Mesenchymal stem cell (in vitro differentiated cells and primary cell): ENCODE measurements at places on chromosomes 11 and 22.

DNA sequence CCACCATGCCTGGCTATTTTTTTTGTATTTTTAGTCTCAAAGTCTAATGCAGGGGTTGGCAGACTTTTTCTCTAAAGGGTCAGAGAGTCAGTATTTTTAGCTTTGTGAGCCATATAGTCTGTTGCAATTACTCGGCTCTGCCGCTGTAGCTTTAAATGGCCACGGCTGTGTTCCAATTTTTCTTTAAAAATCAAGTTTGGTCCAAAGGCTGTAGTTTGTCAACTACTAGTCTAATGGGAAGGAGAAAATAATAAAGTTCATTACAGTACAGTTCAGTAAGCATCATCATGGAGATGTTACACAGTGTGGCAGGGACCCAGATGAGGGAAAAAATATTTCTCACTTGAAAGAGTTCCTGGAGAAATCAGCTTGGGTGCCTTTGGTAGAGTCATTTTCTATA lies 107.6 kb downstream of the CSNK2A3 start:
- no peak for DNase-seq

DNA sequence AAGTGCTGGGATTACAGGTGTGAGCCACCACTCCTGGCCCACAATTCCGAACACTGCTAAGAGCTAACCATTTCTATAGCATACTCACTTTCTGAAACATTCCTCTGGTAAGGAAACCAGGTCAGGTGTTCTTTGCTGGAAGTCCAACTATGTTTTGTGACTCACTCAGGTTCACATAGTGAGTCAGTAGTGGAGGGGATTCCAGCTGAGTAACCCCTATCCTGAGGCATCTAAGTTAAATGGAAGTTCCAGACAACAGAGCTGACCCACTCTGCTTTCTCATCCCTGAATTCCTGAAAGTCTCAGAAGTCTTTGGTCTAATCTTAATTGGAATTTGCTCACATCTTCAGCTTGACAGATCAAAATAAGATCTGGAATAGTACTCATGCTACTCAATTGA lies 3.0 kb upstream of the CHRNA10 start:
- peak; percentile 28 for DNase-seq

GRCh38 chr22:24002272-24002671 lies 3.0 kb downstream of the GSTT4 start:
- no peak for DNase-seq

DNA sequence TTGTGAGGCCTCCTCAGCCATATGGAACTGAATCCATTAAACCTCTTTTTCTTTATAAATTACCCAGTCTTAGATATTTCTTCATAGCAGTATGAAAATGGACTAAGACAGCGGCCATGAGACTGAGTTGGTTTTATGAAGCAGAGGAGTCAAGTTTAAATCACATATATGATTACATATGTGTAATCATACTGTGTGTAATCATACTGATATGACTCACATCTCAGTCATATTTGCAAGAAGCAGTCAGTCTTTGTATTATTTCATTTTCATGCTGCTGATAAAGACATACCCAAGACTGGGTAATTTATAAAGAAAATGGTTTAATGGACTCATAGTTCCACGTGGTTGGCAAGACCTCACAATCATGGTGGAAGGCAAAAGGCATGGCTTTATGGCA lies 89.8 kb downstream of the SYT9 start:
- no peak for DNase-seq

- DNase-seq, result no peak
Measured at GRCh38 chr11:128261011-128261421, 326.3 kb downstream of the ETS1 start.

DNA sequence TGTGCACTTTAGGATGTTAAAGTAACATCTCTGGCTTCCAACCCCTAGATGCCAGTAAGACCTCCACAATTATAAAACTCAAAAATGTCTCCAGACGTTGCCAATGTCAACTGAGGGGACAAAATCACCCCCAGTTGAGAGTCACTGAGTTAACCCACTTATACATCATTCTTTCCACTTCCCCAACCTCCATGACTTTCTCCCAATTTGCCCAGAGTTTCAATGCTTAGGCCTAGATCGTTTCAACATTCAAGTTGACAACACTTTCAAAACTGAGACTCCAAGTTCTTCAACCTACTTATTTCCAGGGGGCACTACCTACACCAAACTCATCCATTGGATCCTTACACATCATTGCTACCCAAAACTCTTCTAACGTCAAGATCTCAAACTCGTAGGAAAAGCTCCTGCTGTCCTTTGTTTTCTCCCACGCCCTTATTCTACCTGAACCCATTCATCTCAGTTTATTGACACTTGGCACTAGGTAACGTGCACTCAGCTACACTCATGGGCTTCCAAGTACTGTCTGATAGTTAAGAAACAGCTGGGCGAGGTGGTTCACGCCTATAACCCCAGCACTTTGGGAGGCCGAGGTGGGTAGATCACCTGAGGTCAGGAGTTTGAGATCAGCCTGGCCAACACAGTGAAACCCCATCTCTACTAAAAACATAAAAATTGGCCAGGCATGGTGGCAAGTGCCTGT lies 24.5 kb downstream of the RBFOX2 start:
- DNase-seq, result no peak

DNA sequence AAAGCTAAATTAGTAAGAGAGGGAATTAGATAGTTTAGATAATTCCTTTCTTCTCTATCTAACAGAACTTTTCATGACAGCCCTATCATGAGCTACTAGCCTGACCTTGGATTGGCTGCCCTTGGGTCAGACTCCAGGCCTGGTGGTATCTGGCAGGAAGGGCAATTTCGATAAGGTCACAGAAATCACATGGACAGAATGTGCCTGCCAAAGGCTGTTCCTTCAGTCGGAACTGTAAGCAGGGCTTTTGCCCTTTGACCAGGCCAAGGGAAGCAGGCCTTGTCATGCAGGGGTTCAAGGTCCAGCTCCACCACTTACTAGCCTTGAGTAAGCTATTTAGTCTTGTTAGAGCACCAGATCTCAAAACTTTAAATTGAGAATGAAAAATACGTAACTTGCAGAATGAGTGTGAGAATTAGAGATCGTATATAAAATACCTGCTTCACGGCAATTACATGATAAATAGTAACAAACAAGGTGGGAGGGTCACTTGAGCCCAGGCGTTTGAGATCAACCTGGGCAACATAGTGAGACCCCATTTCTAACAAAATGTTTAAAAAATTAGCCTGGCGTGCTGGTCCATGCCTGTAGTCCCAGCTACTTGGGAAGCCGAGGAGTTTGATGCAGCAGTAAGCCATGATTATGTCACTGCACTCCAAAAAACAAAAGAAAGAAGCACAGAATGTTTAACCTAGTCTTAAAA lies 60.8 kb upstream of the SC5D start:
- no peak for DNase-seq

DNA sequence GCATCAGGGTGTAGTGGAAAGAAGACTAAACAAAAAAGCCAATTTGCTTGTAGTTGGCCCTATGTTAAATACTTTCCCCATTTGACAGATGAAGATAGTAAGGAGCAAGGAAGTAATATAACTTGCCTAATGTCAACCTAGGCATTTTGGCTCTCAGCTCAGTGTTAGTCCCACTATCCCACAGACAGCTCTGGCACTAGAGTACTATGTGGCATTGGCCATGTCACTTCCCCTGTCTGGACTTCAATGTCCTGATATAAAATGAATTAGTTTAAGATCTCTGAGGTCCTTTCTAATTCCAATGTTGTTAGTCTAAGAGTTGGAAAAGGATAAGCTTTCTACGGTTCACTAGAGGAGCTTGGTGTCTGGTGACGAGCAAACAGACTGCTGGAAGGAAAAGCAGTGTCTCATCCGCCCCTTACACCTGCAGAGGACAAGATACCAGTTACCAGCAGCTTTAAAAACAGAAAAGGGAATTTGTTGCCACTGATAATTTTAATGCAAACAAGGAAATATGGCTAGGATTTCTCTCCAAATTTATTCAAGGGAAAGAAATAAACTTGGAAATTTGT lies 92.5 kb downstream of the RELT start:
- no peak for DNase-seq

GRCh38 chr11:69646493-69647389 lies 5.8 kb downstream of the CCND1 start:
- no peak for DNase-seq

DNA sequence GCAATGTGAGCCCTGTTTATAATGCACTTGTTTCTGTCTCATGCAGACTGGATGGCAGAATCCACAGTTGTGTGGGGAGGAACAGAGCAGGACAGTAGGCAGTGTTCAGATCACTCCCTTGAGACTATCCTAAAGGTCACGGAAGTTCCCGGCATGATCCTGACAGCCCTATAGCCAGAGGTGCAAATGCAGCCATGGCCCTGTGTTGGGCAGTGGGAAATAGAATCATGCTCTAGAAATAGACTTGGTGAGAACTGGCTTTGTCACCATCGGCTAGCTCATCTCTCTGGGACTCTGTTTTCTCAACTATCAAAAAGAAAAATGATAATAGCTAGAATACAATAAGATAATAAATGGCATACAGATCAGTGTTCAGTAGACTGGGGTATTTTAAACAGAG lies 123.2 kb downstream of the FEZ1 start:
- no peak for DNase-seq

DNA sequence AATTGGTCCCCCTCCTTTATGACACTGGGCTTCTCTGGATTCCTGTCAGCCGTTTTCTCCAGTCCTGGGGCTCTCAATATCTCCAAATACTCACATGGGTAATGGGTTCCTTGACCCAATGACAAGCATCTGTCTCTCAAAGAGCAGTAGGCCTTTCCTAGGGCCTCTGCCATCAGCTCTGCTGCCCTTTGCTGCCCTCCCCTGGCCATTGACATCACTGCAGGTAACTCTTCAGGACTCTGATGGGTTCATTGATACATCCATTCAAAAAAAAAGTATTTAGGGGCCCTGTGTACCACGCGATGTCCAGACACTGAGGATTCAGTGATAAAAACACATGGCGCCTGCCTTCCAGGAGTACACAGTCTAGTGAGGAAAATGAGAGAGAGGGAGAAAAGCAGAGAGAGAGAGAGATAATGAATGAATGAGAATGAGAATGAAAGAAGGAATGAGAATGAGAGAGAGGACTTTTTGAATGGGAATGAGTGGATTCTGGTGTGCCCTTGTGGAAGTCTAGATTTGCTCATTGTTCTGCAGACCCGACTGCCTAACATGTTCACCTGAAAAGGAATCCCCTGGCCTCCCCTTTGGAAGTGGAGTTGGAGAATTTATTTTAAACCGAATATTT lies 42.6 kb upstream of the OLFML1 start:
- peak; percentile 48 for DNase-seq

DNA sequence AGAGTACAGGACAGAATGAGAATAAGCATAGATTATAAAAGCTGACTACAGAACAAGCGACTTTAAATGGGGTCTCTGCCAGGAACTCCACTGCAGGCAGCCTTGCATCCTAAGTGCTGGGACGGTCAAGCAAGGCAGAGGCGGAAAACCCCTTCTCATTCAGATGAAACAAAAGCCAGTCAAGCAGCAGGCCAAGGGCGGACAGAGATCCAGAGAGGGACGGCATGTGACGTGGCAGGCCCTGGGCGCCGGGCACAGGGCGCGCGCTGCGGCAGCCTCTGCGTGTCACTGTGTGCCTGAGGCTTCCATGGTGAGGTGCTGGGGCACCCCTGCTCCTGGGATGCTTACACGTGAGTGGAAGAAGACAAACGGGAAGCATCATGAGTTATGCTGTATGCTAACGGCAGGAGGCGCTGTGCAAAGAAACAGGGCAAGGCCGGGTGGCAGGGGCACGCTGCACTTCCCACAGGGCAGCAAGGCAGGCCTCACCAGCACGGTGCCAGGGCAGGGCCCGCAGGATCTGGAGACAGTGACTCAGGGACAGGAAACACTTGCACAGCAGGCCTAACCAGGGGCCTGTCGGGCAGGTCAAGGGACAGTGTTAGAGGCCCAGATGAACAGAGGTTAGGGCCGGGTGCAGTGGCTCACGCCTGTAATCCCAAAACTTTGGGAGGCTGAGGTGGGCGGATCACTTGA lies 6.2 kb downstream of the TOLLIP start:
- no peak for DNase-seq

DNA sequence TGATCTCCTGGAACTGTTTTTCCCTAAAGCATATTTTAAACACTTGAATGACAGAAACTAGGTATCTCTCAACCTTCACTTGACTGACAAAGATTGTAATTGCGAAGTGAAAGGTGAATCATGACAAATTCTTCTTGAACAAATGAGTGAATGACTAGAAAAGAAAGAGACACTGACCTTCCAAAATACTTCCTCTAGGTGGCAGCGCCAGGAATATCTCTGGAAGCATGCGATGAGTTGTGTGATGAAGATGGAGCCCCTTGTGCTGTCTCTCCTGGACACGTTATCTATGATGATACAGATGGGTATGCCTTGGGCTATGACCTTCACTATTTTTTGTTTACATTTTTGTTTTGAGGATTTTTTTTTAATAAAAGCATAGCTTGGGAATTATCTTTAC lies 7.0 kb upstream of the CASP12 start:
- DNase-seq, result no peak

DNA sequence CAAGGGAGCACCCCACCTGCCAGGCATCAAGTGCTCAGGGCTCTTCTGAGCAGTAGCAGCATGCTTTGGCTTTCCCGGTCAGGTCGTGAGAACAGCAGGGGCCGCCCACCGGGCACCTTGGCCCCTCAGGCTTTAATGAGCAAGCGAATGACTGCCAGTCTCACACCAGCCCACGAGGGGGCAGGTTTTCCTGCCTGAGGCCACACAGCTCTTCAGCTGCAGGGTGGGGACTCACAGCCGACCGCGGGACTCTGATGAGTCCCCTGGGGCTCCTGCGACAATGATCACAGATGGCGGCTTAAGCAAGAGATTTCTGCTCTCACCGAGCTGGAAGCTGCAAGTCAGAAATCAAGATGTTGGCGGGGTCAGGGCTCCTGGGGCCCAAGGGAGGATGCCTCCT lies 14.3 kb upstream of the FGF19 start:
- DNase-seq, result peak; percentile 58

DNA sequence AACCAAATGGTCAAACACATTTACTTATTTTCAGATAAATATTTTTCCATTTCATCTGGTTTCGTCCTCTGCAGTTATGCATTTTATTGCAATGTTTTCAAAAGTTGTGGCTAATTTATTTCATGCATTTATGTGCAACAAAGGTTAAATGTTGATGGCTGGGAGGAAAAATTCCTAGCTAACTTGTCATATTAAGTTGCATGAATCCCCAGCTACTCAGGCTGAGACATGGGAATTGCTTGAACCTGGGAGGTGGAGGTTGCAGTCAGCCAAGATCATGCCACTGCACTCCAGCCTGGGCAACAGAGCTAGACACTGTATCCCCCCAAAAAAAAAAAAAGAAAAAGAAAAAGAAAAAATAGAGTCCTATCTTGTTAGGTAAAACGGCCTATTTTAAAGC lies 1862.4 kb upstream of the RAG2 start:
- DNase-seq, result no peak

DNA sequence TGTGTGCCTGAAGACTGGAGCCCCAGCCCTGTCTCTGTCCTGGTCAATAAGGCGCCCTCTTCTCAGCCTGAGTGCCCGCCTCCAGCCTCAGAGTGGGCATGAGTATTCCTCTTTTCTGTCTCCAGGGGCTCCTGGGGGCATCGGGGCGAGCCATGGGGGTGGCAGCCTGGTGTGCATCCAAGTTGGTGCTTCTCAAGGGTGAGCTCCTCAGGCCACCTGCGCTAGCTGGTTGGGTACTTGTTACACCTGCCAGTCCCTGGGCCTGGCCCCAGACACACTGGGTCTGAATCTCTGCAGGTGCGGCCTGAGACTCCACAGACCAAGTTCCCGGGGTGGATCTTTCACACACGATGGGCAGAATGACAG lies 168.6 kb upstream of the B3GAT1 start:
- DNase-seq, result no peak

GRCh38 chr22:32874385-32874784 lies 72.9 kb downstream of the TIMP3 start:
- no peak for DNase-seq
